ENCODE measurements at places on chromosomes 16 and 17. TPM values are rescaled to one million over a fixed set of nuclear protein-coding genes. Genes with fewer than 3 reads are reported as not detected.

The TBC1D3I gene
- 1.5 TPM for total RNA-seq

The CPHXL2 gene
- total RNA-seq, result not detected

The AARS1 gene
- total RNA-seq, result 86.1 TPM

DNA sequence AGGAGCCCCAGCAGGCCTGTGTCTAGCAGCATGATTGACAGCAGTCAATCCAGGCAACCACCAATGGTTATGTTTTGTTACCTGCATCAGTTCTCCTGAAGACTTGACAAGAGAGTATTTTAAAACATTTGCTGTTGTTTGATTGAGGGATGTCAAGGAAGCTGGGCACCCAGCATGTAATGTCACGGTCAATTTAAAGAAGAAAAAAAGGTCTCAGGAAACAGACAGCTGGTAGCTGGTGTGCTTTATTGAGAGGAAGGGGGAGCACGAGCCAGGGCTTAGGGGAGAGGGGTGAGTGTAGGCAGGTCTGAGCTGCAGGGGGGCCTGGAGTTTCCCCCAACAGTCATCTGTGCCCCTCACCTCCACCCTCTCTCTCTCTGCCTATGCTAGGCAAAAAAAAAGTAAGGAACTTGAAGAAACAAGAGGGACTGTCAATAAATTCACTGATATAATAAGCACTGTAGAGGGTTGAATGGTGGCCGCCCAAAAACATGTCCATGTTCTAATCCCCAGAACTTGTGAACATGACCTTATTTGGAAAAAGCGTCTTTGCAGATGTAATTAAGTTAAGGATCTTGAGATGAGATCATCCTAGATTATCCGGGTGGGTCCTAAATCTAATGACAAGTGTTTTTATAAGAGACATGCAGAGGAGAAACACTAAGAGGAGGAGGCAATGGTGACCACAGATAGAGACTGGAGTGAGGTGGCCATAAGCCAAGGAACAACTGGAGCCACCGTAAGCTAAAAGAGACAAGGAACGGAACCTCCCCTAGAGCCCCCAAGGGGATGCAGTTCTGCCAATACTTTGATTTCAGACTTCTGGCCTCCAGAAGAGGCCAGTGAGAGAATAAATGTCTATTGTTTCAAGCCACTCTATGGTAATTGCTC lies 14.5 kb downstream of the TSPOAP1 start:
- DNase-seq, result no peak

DNA sequence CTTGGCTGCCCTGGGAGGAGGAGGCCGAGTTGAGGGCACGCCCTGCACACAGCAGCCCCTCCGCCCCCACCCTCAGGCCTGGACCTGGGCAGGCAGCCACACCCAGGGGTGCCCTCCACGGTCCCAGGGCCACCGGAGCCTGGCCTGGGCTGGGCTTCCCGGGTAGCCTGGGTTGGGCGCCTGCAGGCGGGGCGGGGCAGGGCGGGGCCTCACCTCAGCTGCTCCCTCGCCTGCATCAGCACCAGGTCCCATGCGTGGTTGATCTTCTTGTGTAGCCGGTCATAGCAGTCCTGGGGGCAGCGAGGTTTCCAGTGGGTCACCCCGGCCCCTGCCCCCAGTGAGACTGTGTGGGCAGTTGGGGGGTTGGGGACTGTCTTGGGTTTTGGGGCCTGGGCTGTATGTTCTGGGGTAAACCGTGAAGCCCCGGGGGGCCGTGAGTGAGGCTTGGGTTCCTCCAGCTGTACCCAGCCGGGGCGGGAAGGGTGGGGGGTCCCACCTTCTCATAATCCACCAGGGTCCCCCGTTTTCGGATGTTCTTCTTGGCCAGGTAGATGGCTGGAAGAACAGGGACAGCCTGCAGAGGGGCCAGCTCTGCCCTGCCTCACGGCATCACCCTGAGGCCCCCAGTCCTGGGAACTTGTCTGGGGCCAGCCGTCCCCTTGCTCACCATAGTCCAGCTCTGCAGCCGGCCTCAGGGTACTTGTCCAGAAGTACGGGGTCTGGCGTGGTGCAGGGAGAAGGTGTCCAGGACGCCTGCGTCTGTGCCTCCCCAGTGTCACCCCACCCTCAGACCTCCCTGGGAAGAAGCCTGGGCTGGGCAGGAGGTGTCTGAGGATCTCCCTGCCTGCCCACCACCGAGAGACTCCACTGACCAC lies 2.0 kb downstream of the RGS11 start:
- DNase-seq, result no peak

DNA sequence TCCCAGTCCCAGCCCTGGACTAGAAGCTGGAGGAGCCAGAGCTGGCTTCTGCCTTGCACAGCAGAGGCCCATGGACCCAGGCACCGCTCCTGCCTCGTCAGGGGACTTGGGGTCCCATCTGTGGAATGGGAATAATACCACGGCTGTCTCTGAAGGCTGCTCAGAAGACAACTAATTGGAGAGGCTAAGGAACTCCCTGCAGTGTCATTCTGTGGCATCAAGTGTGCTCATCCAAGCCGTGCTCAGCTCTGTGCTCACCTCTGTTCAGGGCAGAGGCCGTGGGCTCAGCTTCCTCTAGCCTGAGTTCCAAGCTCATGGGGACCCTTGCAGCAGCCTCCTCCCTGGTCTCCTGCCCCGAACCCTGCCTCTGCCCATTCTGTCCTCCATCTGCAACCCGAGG lies 31.8 kb downstream of the BEAN1 start:
- DNase-seq, result no peak
